ENCODE measurements at places on chromosomes 5 and 9.

GRCh38 chr9:99269416-99269815 lies 47.3 kb downstream of the SEC61B start:
- no peak for DNase-seq

GRCh38 chr9:17519761-17520160 lies 59.1 kb upstream of the SH3GL2 start:
- DNase-seq: no peak

- DNase-seq: no peak
Measured at GRCh38 chr9:10148796-10149195, 464.0 kb downstream of the PTPRD start.

DNA sequence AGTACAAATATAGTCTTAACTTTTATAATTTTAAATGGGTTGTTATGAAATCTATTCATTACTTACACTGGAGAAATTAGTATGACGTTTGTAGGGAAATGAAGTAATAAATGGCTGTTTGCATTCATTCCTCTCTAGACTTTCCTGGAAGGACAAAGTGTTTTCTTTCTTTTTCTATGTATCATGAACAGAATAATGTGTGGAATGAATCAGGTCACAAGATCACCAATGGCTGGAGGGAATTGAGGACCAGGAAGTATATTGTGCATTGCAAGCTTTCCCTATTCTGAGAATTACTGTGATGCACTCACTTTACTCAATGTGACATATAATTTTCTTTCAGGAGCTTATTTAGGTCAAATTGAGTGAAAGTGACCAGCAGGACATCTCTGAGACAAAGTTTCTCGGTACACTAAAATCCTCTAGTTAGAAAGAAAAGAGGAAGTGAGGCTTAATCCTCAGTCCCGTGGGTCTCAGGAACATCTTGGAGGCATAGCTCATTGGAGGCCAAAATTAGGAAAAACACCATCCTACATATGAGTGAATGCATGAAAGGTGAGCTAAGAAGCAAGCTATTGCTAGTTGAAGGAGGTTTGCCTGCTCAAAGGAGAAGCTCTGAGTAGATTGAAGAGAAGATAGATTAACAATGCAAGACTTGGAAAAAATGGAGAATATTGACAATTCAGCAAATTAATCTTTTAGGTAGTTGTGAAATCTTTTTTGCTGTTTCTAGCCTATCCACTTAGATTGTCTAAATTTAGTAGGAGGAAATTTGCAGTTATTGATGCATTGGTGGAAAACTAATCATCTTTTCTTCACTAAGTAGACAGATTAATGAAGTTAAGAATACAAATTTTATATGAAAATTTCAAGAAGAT lies 28.0 kb downstream of the ERAP2 start:
- DNase-seq: no peak

DNA sequence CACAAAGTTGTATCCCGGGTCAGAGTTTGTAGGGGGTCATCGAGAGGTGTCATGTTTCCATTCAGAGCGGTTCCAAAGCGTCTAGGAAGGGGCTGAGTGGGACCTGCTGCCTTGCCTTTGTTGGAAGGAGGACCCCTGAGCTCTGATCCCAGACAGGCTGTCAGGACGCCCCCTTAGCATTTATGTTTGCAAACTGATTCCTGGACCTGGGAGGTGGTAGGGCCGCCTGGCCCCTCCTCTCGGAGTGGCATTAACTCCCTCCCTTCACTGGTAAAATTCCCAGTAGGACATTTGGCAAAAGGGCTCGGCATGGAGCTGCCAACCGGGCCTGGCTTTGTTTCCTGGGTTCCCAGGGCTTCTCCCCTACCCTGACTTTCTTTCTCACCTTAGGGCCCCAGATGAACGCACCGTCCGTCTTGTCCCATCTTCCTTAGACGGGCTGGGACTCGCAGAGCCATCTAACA lies 2.5 kb downstream of the JADE2 start:
- DNase-seq: no peak
